NT2/D1 (cell line): ENCODE measurements at places on chromosomes 4 and X.
A peak's percentile ranks its signal among the peaks of the same experiment; 100 is the strongest.

- no peak for DNase-seq
Observed at GRCh38 chrX:155819525-155819924, 61.6 kb upstream of the VAMP7 start.

DNA sequence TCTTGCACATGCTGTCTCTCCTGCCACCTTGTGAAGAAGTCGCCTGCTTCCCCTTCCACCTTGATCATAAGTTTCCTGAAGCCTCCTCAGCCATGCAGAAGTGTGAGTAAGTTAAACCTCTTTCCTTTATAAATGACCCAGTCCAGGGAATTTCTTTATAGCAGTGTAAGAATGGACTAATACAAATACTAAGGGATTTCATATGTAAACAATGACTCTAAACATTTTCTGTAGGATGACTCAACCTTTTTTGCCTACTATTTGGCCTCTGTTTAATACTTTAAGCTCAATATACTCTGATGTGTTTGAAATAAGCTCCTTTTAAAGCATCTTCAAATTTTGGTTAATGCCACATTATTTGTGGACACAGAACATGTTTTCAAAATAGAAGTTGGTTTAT lies 813.5 kb upstream of the SLIT2 start:
- DNase-seq = no peak

- no peak for DNase-seq
Observed at GRCh38 chr4:82988323-82988832, 22.2 kb downstream of the LIN54 start.

DNA sequence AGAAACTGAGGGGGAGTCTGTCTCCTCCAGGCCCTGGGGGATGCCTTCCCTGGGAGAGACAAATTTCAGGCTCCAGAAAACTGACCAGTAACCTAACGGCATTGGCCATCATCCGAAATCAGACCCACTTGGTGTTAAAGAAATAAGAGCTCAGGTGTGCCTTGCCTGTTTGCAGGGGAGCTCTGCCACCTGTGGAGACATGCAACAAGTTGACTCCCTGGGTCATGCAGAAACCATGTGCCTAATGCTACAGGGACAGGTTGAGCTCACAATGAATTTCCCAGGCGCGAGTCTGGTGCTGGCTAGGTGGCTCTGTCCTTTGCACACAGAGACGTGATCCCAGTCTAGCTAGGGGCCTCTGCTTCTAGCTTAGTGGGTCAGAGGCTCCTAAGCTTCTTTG lies 95.8 kb upstream of the KIT start:
- DNase-seq = no peak

DNA sequence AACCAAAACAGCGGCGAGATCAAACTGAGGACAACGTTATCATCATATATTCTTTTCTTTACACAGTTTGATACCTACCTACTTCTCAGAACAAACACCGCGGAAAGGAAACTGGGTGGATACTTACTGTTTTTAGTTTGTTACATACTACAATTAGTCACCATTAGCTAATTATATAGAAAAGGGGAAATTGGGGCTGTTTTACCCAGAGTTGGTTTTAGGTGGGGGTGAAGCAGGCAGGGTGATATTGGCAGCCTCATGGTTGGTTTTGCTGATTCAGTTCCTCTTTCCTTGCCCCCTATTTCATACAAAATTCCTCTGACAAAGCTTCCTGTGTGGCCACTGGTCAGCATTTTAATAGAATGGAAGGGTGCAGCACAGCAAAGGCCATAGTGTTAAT lies 77.8 kb downstream of the SORBS2 start:
- no peak for DNase-seq

GRCh38 chrX:129553619-129554288 lies 13.7 kb downstream of the OCRL start:
- DNase-seq = no peak

DNA sequence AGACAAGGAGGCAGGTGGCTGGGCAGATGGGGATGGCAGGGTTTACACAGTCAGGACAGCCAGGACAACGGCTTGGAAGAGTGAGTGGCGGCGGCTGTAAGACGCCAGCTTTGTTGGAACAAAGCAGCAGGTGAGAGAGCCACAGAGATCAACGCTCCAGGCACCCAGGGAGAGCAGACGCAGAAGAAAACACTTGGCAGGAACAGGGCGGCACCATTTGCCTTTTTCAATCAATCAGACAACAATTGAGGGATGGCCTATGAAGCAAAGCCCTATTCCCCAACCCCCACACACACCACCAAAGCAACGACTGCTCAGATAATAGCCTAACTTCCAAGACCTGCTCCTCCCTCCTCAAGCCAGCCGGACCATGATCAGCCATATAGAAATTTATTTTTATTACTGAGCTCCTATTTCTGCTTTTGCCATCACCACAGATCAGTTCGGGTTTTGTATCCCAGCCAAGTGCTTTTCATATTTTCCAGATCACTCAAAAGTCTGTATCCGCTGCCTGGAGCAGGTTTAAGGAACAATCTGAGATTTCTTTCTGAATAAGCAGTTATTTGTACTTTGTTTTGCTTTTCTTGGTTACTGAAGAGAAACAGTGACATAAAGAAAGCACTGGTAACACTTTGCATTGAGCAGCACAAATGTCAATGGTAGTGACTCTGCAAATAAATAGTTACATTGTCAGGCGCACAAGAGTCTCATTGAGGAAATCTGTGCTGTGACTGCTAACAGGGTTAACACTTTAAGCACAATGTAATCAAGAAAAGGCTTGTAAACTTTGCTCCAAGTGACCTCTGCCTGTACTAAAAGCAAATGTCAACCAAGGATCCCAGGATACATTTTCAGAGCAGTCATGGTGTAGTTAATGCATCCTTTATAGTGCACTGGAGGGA lies 81.8 kb upstream of the RBPJ start:
- no peak for DNase-seq

GRCh38 chrX:154020536-154021115 lies 924 bp upstream of the IRAK1 start:
- no peak for DNase-seq

DNA sequence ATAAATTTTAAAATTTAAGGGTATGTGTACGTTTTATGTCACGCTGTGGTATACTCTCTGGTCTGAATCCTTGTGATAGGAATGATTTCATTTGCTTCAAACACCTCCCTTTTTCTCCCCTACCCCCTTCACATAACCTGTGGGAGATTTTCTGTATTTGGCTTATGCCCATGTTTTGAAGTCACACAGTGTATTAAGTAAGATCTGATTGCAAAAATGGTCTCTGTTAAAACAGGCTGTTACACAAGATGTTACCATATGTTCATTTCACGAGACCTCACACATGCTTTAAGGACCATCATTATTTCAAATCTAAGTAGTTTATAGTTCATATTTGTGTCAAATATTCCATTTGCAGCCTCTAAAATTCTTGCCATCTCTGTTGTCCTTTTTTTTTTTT lies 63.5 kb downstream of the TMEM131L start:
- no peak for DNase-seq

- no peak for DNase-seq
Observed at GRCh38 chrX:28649541-28649940, 62.3 kb downstream of the IL1RAPL1 start.

DNA sequence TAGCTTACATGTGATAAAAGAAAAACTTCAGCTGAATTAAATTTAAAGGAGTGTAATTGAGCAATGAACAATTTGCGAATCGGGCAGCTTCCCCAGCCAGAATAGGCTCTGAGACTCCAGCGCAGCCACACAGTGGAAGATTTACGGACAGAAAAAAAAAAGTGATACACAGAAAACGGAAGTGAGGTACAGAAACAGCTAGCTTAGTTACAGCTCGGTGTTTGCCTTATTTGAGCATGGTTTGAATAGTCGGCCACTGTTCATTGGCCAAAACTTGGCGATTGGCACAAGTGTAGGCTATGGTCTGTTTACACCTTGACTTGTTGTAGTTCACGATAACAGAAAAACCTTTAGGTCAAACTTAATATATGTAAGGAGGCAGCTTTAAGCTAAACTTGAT lies 16.7 kb upstream of the SUPT20HL1 start:
- DNase-seq = no peak

- DNase-seq = no peak
Observed at GRCh38 chr4:823176-823760, 2.7 kb downstream of the CPLX1 start.

GRCh38 chr4:78774417-78774816 lies 1.7 kb upstream of the BMP2K start:
- DNase-seq = no peak

DNA sequence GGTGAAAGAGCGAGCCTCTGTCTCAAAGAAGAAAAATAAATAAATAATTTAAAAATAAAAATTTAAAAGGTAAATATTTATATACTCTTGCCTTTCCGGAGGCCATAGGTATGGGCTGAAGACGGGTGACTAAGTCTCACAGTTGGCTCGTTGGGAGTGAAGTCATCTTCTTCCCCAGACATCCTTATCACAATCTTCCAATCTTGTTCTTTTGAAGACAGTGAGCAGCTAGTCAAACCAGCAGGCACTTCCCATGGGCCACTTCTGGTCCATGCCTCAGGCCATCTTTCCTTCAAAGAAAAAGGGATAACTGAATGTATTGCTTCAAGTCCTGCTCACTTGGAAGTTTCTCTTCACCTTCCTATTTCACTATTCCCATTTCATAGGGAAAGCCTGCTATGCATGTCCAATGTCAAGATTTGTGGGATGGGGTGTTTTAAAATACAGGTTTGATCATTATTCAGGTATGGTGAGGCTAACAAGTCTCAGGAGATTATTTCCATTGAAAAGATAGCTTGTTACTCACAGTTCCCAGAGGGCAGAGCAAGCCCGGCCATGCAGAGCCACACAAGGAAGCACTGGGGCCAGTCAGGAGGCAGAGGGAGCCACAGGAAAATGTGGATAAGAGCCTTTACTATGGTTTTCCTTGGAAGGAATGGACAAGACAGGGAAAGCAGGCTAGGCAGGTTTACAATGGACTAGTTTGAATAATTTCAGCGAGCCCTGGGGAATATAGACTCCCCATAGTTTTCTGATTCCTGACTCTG lies 33.3 kb upstream of the VCX2 start:
- DNase-seq = no peak

DNA sequence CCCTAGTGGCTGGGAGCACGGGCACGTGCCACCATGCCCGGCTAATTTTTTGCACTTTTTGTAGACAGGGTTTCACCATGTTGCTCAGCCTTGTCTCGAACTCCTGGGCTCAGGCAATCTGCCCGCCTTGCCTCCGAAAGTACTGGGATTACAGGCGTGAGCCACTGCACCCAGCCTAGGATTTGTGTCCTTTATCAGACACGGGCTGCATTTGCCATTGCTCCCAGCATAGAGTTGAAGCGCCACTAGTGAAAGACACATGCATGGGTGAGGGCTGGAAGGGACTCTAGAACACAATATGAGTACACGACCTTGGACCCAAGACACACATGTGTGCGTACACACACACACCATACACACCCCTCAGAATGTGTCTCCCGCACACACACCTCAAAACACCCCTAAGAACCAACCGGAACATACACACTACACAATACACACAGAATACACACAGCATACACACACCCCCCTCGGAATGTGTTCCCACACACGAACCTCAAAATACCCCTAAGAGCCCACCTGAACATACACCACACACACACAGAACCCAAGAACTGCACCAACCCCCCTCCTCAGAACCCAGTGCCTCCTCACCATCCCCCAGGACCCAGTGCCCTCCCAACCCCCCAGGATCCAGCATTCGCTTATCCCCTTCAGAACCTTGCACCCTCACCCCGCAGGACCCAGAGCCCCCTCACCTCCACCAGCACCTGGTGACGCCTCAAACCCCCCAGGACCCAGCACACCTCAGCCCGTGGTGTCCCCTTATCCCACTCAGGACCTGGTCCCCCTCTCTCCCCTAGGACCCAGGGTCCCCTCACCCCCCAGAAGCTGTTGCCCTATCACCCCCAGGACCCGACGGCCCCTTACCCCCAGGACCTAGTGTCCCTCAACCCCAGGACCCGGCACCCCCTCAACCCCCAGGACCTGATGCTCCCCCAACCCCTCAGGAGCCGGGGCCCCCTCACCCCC lies 1.0 kb downstream of the TNIP2 start:
- no peak for DNase-seq

GRCh38 chr4:128031756-128032384 lies 29.2 kb upstream of the LARP1B start:
- no peak for DNase-seq

DNA sequence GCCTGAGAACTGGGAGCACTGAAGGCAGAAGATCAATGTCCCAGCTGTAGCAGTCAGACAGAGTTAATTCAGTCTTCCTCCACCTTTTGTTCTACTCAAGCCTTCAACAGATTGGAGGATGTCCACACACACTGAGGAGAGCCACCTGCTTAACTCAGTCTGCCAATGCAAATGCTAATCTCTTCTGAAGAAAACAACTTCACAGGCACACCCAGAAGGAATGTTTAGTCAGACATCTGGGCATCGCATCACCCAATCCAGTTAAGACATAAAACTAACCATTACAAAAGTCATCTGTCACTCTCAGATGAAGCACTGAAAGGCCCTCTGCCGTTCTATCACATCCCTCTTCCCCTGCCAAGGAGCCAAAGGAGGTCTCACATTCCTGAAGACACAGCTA lies 173.7 kb downstream of the CENPC start:
- peak; percentile 28 for DNase-seq

GRCh38 chr4:158371158-158371557 lies 150.5 kb upstream of the RXFP1 start:
- no peak for DNase-seq

GRCh38 chr4:36241771-36242170 lies 2.5 kb downstream of the ARAP2 start:
- no peak for DNase-seq

GRCh38 chrX:7115557-7115956 lies 32.0 kb upstream of the STS start:
- DNase-seq = no peak

GRCh38 chr4:26099967-26100366 lies 185.9 kb downstream of the SMIM20 start:
- no peak for DNase-seq

DNA sequence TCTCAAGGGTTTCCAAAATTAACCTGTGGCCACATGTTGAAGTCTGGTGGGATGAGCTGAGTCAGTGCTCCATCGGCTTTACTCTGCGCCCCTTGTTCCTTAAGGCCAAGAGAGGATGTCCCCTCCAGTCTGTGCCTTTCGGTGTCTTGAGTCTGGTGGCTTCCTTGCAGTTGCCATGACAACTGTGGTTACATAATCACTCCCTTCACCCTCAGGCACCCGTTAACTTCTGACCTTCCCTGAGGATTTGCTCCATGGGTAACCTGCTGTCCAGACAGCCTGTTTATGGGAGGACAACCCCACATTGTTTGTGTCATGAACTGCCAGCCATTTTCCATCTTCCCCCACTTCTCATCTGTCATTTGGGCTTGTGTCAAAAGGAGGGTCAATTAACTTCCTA lies 401.1 kb upstream of the LCORL start:
- no peak for DNase-seq

- DNase-seq = no peak
Observed at GRCh38 chr4:158871335-158871724, 102.5 kb downstream of the FNIP2 start.

- DNase-seq = peak; percentile 47
Observed at GRCh38 chrX:34918856-34919255, 23.7 kb upstream of the FAM47B start.

GRCh38 chr4:160026721-160027120 lies 923.8 kb downstream of the RAPGEF2 start:
- peak; percentile 5 for DNase-seq

- DNase-seq = no peak
Observed at GRCh38 chr4:87005690-87006425, 71.0 kb downstream of the AFF1 start.
